Activated naive CD8-positive, alpha-beta T cell treated with anti-CD3 and anti-CD28 coated beads for 36 hours (primary cell): ENCODE measurements at places on chromosomes 16 and 17. TPM values are rescaled to one million over a fixed set of nuclear protein-coding genes. Genes with fewer than 3 reads are reported as not detected.

The LGALS9 gene
- total RNA-seq = 25.3 TPM

The STX1B gene
- total RNA-seq = 1.6 TPM

The NSF gene
- 37.0 TPM for total RNA-seq

The TCAP gene
- total RNA-seq = 0.89 TPM

The BAHCC1 gene
- total RNA-seq = 0.08 TPM

The PGP gene
- total RNA-seq = 24.5 TPM

The TMEM92 gene
- total RNA-seq = not detected

The CACNG4 gene
- not detected for total RNA-seq

The RNF112 gene
- 0.10 TPM for total RNA-seq

The MT1M gene
- not detected for total RNA-seq

The AMDHD2 gene
- 34.6 TPM for total RNA-seq

The SEPTIN1 gene
- total RNA-seq = 162 TPM

The TRAF7 gene
- total RNA-seq = 89.2 TPM

The INCA1 gene
- total RNA-seq = 0.36 TPM

The SMIM36 gene
- total RNA-seq = not detected

The KCNH4 gene
- total RNA-seq = 0.39 TPM

The KRTAP4-5 gene
- not detected for total RNA-seq

The EME1 gene
- total RNA-seq = 34.4 TPM

The DCAKD gene
- 29.0 TPM for total RNA-seq

The CPNE7 gene
- total RNA-seq = 5.7 TPM

The ERAL1 gene
- 77.6 TPM for total RNA-seq

The CD300E gene
- total RNA-seq = not detected

The KIF18B gene
- 37.1 TPM for total RNA-seq

The KRTAP1-1 gene
- total RNA-seq = not detected

The RAC3 gene
- total RNA-seq = 4.7 TPM

The NHLRC4 gene
- total RNA-seq = 0.54 TPM

The OTOA gene
- total RNA-seq = not detected

The TEKT3 gene
- not detected for total RNA-seq

The AANAT gene
- total RNA-seq = 0.36 TPM

The TOP2A gene
- 244 TPM for total RNA-seq

The FOXN1 gene
- not detected for total RNA-seq

The BCAR1 gene
- total RNA-seq = 0.74 TPM

The COQ9 gene
- total RNA-seq = 46.3 TPM

The HCFC1R1 gene
- total RNA-seq = 23.4 TPM
